ENCODE measurements at places on chromosomes 6 and 20. TPM values are rescaled to one million over a fixed set of nuclear protein-coding genes. Genes with fewer than 3 reads are reported as not detected.

DNA sequence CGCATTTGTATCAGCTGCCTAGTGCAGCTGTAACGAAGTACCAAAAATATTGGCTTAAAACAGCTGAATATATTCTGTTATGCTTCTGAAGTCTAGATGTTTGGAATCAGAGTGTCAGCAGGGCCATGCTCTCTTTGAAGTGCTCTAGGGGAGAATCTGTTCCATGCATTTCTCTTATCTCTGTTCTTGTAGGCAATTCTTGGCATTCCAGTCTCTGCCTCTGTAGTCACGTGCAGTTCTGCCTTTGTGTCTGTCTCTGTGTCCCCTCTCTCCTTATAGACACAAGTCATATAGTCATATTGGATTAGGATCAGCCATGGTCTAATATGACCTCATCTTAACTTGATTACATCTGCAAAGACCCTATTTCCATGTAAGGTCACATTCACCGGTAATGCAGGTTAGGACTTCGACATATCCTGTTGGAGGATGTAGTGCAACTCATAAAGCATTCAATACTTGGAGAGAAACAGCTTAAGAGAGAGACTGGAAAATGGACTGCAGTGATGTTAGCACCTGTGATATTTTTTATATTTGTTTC, 18.6 kb downstream of the FAM83B start:
- DNase-seq = no peak

DNA sequence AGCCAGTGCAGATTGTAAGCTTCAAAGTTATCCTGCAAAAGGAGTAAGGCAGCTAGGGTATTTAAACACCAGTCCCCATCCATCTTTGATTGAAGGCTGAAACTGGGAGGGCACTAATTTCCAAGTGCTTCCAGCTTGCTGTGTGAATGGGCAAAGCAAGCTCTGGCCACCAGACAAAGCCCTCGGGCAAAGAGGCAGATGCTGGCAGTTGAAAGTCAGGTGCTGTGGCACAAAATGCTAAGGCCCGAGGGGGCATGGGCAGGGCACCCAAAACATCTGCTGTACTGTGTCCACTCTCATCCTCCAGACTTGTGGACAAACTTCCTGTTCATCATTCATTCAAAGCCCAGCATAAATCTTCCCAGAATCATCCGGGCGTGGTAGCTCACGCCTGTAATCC, 62.9 kb downstream of the TRMT6 start:
- no peak for DNase-seq

GRCh38 chr20:59824711-59825562, 108.5 kb downstream of the SYCP2 start:
- DNase-seq = no peak

- DNase-seq = no peak
Observed at GRCh38 chr20:59265298-59265697, 35.1 kb upstream of the EDN3 start.

SAMD5 gene
- total RNA-seq = 11.5 TPM

GRCh38 chr20:5895626-5896025, 54.7 kb downstream of the TRMT6 start:
- no peak for DNase-seq

RIPOR2 gene
- 0.06 TPM for total RNA-seq

GRCh38 chr6:74638412-74638811, 567.4 kb downstream of the COL12A1 start:
- no peak for DNase-seq

DNA sequence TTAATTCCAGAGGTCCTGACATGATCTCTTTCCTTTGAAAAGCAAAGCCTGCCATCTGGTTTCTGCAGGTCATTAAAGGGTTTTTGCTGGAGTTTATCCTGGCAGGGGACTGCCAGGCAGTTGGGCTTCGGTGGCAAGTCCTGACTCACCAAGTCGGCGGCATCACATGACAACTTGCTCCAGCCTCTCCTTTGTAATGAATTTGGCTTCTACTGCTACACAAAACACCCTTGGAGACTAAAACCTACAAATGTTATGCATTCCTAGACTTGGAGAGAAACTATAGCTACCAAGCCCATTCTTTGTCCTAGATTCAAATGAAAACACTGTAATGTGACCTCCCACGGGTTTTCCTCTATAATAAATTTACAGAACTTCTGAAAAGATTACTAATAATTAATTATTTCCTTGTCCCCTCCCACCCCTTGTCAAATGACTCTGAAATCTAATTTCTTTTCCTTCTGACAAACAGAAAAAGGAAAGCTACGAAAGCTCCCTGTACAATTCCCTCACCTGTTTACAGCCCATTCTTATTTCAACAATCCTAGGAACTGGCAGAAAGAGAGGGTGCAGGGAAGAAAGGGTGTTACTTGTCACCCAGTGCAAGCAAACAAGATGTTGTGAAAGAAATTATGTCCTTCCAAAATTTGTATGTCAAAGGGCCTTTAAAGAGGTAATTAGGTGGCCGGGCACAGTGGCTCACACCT, 62.9 kb downstream of the QRSL1 start:
- DNase-seq = peak; percentile 49

GRCh38 chr6:133983099-133983939, 30.3 kb downstream of the TBPL1 start:
- DNase-seq = no peak

SIRPD gene
- not detected for total RNA-seq

GRCh38 chr6:18016698-18017097, 29.3 kb upstream of the KIF13A start:
- DNase-seq = no peak

ABHD16B gene
- total RNA-seq = not detected

DNA sequence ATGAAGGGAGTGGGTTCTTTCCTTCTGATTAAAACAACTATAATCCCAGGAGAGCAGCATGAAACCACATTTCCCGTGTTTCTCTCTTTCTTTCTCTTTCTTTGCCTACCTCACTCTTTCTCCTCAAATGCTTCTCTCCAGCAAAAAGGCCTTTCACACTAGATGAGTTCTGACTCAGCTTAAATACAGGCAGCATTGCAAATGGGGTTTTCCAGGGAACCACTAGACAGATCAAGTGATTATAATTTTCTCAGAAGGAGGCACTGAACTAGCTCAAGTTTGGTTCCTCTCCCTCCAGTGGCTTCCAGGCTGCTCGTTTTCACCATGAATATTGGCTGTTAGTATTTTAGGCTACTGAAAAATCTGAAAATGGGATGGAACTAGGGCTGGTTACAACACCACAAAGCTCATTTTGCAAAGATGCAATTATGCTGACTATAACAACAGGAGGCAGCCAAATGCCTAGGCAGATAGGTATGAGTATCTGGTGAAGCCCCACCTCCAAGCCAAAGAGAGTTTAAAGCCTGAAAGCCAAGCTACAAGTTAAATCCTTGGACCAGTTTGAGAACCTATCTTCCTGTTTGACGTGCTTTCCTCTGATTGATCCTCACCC, 260.0 kb downstream of the MMUT start:
- no peak for DNase-seq

DNA sequence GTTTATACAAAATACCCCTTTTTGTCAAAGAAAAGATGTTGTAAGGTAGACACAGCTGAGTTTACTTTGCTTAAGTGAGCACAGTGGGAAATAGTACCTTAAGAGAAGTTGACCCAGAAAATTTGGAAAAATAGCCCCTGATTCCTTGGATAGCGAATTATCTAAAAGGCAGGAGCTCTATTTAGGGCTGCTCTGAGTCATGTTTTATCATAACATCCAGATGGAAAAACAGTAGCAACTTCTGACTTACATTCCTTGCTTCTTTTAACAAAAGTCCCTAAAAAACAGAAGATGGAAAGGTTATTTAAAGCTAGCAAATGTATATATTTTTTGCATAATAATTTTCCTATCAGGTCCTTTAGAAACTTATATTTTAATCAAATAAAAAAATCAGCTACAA, 59.0 kb downstream of the THEMIS start:
- no peak for DNase-seq

GRCh38 chr20:13611611-13612125, 27.1 kb downstream of the TASP1 start:
- DNase-seq = no peak

MYLK2 gene
- total RNA-seq = 0.10 TPM

DNA sequence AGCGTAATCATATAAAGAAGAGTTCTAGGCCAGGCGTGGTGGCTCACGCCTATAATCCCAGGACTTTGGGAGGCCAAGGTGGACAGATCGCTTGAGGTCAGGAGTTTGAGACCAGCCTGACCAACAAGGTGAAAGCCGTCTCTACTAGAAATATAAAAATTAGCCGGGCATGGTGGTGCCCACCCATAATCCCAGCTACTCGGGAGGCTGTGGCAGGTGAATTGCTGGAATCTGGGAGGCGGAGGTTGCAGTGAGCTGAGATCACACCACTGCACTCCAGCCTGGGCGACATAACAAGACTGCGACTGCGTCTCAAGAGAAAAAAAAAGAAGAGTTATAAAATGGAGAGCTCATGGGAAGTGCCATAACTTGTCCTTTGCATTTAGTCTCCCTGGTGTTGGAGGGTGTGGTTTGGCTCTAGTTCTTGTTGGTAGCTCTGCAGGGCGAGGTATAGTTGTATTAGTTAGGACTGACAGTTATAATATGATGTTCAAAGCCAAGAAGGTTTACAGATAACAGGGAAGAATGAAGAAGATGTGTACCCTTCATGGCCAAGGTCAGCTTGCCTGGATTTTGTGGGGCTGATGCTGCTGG, 54.8 kb downstream of the UTRN start:
- DNase-seq = no peak

DNA sequence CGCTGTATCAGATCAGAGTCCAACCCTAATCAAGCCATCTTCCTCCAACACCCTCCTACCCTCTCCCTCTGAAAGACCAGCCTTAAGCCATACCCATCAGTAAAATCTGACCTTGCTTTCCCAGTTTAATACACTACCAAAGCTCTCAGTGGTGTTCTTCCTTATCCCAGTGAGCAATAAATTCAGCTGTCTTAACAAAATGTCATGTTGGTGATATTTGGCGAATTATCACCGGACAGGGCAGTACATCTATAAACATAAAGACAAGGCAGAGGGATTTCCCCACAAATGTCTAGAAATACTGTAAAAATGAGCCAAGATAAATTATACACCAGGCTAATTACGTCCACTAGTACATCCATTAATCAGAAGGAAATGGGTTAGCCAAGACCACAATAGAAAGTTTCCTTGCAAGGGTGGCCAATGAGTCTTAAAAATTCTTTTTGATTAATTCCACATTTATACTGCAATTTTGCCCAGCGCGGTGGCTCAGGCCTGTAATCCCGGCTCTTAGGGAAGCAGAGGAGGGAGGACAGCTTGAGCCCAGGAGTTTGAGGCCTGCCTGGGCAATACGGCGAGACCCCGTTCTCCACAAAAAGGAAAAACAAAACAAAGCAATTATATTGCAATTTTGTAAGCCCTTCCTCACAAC, 905 bp downstream of the RARS2 start:
- no peak for DNase-seq

- no peak for DNase-seq
Observed at GRCh38 chr6:155964544-155964943, 508.9 kb upstream of the NOX3 start.

GRCh38 chr20:3473944-3474343, 3.1 kb downstream of the ATRN start:
- no peak for DNase-seq

GRCh38 chr20:17843246-17844132, 125.1 kb downstream of the SNX5 start:
- no peak for DNase-seq

All from NCI-H460 (cell line).